ENCODE measurements at places on chromosomes 16 and 17.

GRCh38 chr17:58710948-58711552 lies 18.6 kb downstream of the RAD51C start:
- no peak for DNase-seq

GRCh38 chr16:57196753-57197152 lies 10.6 kb downstream of the RSPRY1 start:
- DNase-seq = no peak

GRCh38 chr16:78925083-78925767 lies 675.3 kb downstream of the MAF start:
- no peak for DNase-seq

DNA sequence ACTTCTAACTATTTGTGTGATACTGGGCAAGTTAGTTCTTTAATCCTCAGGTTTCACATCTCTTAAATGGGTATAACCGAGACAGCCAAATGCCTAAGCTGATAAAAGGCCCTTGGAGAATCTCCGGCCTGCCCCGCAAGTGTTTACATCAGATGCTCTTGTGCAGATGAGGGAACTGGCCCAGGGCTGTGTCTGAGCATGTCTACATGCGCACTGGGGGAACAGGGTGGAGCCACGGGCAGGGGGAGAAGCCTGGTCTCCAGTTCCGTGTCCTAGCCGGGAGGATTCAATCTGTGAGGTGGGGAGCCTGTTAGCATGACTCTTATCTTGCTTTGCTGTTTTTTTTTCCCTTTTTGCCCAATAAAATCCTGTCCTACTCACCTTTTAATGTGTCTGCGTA lies 222.9 kb downstream of the CDH8 start:
- DNase-seq = no peak

- no peak for DNase-seq
These were observed at the start of gene CA4 for GRCh38 chr17:60149691-60150582. TSS of gene CA4 (plus strand) at chr17:60149973. CDS start at chr17:60150035, 62 bp downstream.

- peak; percentile 26 for DNase-seq
These were observed 143.3 kb downstream of the PITPNC1 start for GRCh38 chr17:67520252-67520906.

GRCh38 chr16:85687651-85688471 lies 893 bp downstream of the GINS2 start:
- DNase-seq = no peak

- DNase-seq = no peak
These were observed 94.2 kb downstream of the KATNIP start for GRCh38 chr16:27644165-27644564.

DNA sequence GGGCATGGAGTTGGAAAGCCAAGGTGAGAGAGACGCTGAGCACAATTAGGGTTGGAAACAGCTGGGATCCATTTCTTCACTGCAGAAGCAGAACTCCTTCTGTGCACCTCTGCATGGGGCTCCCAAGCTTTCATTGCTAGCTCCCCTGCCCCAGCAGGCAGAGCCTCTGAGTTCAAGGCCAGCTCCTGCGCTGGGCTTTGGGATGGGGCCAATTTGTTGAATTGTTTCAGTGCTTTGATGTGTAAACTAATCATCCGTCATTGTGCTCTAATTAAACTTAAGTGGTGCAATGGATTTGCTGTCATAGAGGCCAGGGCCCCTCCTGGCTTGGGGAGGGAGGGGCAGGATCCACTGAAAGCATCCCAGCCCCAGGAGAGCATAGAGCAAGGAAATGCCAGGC lies 13.5 kb upstream of the LYRM9 start:
- no peak for DNase-seq

- no peak for DNase-seq
These were observed 526 bp downstream of the ZZEF1 start for GRCh38 chr17:4142107-4142900.

GRCh38 chr16:75590920-75591843 lies 25.0 kb downstream of the GABARAPL2 start:
- DNase-seq = peak; percentile 23

DNA sequence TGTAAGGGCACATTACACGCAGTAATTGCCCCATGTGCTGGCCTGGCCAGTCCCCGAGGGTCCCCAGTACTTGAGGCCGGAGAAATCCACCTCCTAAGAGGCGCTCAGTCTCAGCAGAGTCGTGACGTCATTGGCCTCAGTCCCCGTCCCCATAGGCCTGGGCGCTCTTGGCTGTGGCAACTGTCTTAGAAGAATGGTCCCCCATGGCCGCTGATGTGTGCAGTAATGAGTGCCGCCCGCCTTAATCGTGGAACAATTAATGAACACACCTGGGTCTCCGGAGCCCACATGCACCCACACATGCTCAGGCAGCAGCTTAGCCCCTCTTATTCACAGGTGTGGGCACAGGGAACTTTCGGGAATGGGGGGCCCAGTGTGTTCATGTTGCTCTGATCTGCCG lies 86.5 kb upstream of the PLCG2 start:
- DNase-seq = no peak

DNA sequence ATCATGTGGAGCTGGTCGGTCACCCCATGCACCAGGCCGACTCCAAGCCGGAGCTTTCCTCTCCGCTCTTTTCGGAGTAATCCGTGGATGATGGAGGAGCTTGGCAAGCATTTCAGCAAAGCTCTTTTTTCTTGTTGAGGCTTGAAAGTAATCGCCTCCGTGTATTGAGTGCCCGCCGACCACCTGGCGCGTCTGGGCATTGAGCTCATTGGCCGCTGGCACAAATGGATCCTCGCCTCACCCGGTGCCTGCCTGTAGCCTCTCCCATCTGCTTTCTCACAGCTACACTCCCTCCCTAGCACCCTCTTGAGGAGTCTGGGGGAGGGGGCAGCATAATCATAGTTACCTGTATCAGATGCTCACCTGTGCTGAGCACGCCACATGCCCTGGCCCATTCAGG lies 148.9 kb downstream of the CMIP start:
- DNase-seq = no peak

- no peak for DNase-seq
These were observed 5.5 kb upstream of the RHBDF2 start for GRCh38 chr17:76506408-76507345.

- DNase-seq = no peak
These were observed 4.3 kb downstream of the MT1H start for GRCh38 chr16:56673921-56674320.

DNA sequence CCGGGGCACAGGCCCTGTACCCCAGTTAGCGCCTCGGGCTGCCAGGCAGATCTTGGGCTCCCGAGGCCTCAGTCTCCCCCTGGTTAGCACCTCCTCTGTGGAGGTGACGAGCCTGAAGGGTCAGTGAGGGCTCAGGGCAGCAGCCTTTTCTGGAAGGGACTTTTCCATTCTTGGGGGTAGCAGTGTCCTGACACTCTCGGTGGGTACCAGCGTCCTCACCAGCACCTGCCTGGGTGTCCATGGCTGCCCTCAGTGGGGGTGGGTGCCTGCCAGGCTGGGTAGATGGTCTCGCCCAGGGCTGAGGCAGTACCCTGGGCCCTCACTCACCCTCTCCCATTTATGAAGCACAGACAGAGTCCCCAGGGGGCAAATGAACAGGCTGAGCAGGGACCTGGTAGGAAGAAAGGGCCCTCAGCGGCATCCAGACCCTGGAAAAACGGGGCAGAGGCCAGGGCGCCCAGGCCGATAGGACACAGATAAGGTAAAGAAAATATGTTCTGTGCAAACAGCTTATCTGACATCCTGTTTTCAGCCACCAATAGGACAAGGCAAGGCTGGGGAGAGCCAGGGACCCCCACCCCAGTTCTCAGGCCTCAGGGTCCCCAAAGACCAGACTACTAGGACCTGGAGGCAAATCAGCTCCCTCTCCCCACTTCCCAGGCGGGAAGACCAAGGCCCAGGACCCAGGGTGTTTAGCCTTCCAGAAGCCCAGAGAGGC lies 50.9 kb downstream of the ZFPM1 start:
- no peak for DNase-seq

- no peak for DNase-seq
These were observed 26.3 kb upstream of the PLLP start for GRCh38 chr16:57310801-57311200.

GRCh38 chr17:57553991-57554825 lies 190.9 kb downstream of the CCDC182 start:
- DNase-seq = no peak

GRCh38 chr17:5962371-5962770 lies 107.8 kb upstream of the WSCD1 start:
- no peak for DNase-seq

DNA sequence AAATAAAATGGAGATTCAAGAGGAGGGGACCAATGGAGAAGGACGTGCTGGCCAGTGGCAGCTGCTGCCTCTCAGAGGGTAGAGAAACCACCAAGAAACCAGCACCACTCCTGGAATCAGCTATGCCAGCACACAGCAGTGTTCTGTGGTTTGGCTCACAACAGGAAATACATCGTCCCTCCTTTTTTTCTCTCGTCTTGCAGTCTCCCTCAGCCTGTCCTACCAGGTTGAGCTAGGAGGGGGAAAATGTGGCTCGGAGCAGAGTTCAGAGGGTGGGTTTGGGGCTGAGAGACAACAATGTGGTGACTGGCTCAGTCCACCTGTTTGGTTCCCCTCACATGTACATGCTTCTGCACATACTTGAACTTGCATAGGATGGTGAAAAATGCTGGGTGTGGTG lies 19.9 kb upstream of the SLC16A5 start:
- no peak for DNase-seq

GRCh38 chr16:50653633-50654519 lies 27.2 kb downstream of the SNX20 start:
- DNase-seq = no peak

DNA sequence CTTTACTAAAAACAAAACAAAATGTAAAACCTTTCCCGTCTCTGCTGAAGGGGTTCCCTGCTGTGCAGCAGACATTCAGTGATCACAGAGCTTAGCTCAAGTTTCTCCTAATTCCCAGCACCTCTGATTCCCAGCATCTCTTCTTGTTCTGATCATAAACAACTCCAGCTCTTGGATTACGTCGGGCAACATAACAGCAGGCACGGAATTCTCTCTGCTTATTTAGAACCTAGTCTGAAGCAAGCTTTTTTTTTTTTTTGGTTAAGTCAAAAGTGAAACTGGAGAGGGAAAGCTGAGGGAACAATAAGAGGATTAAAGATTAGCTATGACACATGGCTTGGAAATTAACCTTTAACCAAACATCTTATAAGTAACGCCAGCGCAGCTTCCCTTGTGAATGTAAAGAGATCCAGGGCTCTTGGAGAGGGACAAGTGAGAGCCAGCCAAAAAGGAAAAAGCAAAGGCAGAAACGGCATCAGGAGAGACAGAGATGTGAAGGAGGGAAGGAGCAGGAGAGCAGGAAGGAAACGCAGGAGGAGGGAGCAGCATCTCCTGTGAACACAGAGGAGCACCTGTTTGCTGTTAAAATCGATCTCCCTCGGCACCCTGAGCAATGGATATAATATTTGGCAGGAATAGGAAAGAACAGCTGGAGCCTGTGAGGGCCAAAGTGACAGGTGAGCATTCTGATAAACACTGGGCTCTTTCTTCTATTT lies at the start of gene BCO1:
TSS of gene BCO1 (plus strand) at position 394 of the 716 bp plus-strand sequence. CDS start at position 614, 220 bp downstream.
- peak; percentile 12 for DNase-seq

- DNase-seq = no peak
These were observed 239.6 kb downstream of the CDH11 start for GRCh38 chr16:64882078-64882784.

DNA sequence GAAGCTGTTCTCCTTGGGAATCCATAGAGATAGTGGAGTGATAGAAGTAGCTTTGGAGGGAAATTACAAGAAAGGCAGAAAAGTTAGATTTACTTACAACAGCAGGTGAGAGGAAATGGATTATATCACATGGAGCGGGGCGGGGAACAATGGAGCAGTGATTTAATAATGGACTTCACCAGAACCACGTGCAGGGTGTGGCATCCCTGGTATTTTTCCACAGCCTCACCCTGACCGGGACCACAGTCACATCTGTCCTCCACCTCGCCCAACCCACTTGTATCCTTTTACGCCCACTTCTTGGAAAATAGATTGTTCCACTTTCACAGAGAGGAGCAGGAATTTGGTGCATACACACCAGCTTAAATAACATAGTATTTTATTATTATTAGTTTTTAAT lies 15.9 kb upstream of the CYB5B start:
- no peak for DNase-seq

DNA sequence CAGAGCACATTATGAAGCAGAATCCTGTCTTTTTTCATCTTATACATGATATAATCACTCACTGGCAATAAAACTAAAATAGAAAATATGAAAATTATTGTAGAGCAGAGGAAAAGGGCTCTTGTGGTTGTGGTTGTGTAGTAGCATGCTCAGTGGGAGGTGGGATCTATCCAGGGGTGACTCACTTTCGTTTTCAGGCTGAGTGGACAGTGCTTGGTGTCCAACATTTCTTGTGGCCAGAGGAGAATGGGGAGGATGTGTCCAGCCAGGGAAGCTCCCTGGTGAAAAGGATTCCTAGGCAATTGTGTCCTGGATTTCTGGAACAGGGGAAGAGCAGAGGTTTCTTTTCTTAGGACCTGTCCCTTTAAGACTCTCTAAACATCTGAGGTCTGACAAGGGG lies 31.9 kb upstream of the CPHXL start:
- no peak for DNase-seq

- no peak for DNase-seq
These were observed 188.2 kb upstream of the IRX5 start for GRCh38 chr16:54742436-54742835.

- DNase-seq = no peak
These were observed 5.5 kb downstream of the CNTNAP1 start for GRCh38 chr17:42687707-42688320.

- no peak for DNase-seq
These were observed 69.6 kb downstream of the RAI1 start for GRCh38 chr17:17750881-17751280.

GRCh38 chr16:73025151-73025855 lies 22.6 kb downstream of the ZFHX3 start:
- DNase-seq = no peak

GRCh38 chr16:3135126-3135715 lies 392 bp downstream of the ZNF213 start:
- no peak for DNase-seq

GRCh38 chr16:79972053-79972704 lies 371.6 kb upstream of the MAF start:
- DNase-seq = no peak

GRCh38 chr16:74033441-74033995 lies 263.1 kb upstream of the PSMD7 start:
- no peak for DNase-seq

DNA sequence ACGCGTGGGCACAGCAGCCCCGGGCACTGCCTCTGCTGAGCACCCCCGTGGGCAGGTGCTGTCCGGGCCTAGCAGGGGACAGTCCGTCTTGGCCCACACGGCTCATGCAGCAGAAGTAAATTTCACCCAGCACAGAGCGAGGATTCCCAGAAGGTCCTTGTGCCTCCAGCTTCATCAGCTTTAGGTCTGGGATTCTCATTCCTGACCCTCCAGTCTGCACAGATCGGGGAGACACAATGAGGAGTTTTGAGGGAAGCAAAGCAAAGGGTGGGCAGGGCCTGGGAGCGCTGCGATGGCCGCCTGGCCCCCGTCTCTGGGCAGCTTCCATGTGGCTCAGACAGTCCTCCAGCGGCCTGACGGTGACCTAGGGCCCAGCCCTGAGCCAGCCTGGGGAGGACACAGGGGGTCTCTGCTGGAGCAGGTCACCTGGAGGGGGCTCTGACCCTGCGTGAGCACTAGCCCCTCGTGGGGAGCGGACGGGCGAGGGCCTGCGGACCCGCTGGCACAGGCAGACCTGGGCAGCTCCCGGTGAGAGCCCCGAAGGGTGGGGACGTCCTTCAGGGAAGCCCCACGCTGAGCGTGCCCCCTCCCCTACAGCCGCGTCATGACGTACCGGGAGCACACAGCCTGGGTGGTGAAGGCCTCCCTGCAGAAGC lies 30.7 kb upstream of the CHMP6 start:
- DNase-seq = no peak

- peak; percentile 59 for DNase-seq
These were observed 5.7 kb downstream of the MGAT5B start for GRCh38 chr17:76873856-76874255.
